Coronary artery (tissue), 2 donors: ENCODE measurements at places on chromosomes 4 and X.

GRCh38 chrX:37348231-37348970 lies 763 bp upstream of the PRRG1 start:
- no peak for DNase-seq

GRCh38 chrX:134542485-134542884 lies 82.5 kb downstream of the HPRT1 start:
- DNase-seq: no peak

DNA sequence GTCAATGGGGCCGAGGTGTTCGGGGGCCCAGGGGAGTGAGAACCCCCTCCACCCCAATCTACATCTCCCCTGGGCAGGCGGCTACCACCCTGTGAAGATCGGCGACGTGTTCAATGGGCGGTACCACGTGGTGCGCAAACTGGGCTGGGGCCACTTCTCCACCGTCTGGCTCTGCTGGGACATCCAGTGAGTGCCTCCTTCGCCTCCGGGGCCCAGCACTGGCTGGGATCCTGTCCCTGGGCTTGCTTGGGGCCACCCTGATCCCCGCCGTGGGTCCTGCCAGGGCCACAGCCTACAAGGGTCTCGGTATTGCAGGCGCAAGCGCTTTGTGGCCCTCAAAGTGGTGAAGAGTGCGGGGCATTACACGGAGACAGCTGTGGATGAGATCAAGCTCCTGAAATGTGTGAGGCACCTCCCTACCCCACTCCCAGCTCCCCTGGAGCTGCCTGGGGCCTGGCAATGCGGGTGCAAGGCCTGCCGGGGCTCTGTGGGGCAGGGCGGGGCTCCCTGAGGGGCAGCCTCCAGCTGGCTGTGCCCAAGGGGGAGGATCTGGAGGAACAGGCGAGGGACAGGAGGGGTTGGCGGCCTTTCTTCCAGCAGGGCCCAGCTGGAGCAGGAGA lies 697 bp downstream of the SRPK3 start:
- DNase-seq: no peak

DNA sequence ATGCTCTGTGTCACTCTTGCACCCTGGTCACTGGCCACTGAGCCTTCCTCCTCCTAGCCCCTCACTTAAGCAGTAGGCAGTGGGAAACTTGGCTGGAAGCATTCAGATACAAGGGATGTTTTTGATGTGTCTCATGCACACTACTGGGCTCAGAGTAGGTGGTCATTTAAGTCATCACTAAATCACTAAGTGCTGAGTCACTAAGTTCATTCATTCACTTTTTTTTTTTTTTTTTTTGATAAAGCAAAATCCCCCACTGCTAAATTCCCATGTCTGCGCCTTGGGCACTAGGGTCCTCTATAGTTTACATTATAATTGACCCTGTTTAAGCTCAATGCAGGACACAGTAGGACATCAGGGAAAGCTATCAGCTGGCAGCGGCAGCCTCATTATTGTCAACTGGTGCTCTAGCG lies 182.4 kb upstream of the MBNL3 start:
- DNase-seq: no peak

GRCh38 chr4:14431155-14432134 lies 570.8 kb upstream of the CPEB2 start:
- DNase-seq: no peak

DNA sequence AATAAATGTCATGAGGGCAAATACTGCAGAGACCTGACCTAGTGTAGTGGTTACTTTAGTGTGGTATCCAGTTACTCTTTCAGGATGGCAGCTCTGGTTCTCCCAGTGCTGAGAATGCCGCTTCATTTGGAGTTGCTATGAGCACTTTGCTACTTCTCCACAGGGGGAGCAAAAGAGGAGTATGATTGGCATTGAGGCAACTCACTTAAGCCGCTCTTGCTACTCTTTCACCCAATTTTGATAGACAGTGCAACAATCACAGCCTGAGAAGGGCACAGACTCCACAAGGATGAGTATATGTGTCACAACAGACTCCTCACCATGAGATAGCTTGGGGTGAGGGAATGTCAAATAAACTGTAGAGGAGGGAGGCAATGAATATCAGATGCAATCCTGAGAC lies 81.2 kb downstream of the NPY1R start:
- no peak for DNase-seq

DNA sequence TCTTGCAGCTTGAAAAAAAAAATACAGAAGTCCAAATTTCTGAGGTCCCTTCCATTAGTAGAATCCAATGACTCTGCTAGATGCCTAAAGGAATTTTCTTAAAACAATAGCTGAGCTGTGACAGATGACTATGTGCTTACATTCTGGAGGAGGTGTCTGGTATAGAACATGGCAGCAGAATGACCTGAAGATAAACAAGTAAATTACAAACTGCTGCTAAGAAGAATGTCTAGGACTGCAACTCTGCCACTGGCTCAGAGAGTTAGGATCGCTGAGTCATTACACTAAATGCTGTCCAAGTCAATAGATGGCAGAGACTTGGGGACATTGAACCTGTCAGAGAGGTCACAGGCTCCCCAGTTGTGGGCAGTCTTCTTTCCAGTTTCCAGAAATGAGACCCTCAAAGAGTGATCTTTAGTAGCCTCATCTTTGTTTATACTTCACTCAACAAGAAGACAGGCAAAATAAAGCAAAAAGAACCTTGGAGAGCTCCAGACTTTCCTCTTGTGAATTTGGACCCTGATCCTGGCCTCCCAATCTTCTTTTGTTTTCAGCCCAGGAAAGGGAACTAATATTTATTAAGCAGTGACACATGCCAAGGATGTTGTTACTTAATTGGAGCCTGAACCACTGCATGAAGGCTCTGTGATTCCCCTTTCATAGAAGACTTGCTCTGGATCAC lies 56.4 kb upstream of the SCML1 start:
- no peak for DNase-seq

GRCh38 chr4:119671205-119671604 lies 42.6 kb upstream of the PDE5A start:
- no peak for DNase-seq

DNA sequence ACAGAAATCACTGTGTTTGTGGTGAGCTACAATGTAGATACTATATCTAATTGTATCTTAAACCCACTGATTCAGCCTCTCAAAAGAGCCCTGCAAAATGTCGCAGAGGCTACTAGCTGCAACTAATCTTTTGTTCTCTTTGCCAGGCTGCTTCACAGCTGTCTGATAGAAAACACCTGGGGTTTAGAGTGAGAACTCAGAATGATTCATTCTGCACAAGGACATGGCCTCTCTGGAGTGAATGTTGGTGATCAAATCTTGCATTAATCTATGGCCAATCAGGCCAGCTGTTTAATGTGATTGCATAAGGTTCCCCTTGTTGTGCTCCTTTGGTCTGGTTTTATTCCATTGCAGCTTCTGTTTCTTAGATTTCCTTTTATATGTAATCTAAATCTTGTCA lies 100.3 kb downstream of the EMCN start:
- no peak for DNase-seq
